ENCODE measurements at places on chromosomes 13 and 19.

- no peak for DNase-seq
Observed at GRCh38 chr13:106919638-106920037, 351.7 kb upstream of the ARGLU1 start.

DNA sequence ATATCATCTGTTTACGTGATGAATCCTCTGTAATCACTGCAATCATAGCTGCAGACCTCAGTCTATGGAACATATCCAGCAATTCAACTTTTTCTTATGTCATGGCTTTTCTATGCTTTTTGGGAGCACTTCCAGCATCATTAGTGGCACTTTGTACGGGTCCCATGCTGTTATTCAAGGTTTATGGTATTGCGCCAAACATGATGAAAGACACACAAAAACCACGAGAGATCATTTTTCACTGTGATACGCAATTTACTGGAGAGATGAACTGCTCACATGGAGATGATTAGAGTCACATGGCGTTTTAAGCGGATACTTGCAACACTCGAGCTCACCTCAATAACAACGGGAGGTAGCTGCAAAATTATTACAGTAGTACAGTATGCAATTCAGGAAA, 2101.7 kb upstream of the PCDH20 start:
- DNase-seq, result no peak

DNA sequence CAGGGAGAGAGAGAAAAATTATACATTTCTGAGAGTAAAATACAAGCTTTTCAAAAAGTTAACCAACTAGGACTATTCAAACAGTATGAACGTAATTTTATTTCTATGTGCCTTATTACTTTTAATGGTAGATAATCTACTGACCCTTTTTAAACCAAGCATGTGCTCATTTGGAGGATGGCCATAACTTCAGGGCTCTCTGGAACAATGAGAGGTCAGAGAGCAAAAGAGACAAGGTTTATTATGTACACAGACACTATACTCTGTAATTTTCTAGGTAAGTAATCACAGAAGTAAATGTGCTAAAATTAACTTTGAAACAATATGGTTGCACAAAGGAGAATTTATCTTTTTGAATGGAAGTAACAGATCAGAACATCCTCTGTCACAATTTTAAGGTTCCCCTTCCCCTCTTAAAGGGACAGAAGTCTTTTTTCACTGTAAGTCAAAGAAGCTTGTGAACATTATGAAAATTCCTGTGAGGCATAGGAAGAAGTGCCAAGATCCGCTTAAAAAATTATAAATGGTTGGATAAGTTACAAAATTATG, 1.0 kb downstream of the POSTN start:
- no peak for DNase-seq

DNA sequence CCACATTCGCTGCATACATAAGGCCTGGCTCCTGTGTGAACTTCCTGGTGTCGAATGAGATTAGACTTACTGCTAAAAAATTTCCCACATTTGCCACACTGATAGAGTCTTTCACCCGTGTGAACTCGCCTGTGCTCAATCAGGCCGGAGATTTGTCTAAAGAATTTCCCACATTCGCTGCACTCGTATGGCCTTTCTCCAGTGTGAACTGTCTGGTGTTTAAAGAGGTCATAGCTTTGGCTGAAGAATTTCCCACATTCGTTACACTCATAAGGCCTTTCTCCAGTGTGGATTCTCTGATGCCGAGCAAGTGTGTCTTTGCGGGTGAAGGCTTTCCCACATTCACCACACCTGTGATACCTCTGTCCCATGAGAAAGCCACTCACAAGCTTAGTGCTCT, 6.5 kb downstream of the ZNF671 start:
- no peak for DNase-seq

DNA sequence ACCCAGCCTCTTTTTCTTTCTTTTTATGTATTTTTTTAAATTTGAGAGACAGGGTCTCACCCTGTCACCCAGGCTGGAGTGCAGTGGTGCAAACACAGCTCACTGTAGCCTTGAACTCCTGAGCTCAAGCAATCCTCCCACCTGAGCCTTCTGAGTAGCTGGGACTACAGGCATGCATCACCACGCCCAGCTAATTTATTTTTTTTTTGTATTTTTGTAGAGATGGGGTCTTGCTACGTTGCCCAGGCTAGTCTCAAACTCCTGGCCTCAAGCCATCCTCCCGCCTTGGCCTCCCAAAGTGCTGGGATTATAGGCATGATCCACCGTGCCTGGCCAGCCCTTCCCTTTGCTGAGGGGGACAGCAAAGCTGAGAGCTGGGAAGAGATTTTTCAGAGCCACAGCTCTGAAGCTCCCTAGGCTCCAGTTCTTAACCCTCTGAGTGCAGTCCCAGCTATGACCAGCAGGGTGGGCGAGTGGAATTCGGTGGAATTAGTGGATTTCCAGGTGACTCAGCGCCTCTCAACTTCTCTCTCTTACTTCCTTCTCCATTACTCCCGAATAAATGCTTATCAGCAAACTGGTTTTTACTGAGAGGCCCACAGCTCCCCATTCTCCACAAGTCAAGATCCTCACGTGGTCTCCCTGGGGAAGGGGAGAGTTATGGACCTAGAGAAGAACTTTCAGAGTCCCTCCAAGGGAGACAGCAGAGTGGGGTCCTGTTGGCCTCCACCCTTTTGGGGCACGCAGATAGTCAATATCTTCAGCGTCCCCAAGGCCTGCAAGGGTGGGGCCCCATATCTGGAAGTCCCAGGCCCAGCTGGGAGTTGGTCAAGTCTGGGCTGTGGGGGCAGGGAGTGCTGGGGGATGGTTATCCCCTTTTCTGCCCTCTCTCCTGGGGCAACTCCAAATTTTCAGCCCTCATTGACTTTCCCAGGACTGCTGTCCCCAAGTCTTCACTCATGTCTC, 1.2 kb downstream of the BLVRB start:
- DNase-seq, result peak; percentile 80

DNA sequence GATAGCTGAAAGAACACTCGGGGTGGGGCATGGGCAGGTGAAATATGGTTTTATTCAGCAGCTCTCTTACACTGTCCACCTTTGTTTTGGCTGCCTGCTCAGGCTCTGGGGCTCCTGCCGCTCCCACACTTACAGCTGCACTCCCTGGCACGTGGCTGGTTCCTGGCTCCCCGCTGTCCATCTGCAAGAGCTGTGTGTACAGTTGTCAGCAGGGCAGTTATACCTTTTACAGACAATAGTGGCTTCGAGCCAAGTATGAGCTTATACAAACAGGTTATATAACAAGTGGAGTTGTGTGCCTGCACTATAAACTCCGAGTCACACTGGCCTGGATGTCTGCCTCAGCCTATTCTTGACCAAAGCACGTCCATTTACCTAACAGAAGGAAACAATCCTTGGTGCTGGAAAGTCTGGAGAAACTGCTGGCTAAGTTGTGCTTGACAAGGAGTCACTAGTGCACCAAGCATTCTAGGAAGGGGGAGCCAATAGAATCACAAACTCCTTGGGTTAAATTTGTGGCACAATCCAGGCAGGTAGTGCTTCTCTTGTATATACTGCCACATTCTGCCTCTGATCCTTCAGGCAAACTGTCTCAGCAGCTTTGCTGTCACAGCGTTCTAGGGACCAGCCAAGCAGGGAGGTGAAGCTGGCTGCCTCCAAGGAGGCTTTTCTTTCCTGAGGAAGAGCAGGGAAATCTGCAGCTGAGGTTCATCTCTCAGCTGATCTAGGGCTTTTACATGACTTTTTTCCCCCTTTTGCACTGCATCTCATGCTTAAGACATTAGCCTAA, 68.2 kb downstream of the NHLRC3 start:
- DNase-seq, result no peak

GRCh38 chr13:33377825-33378224, 92.3 kb upstream of the STARD13 start:
- no peak for DNase-seq
